NCI-H446 treated with DMSO at 0.1 percent for 48 hours (cell line): ENCODE measurements at places on chromosomes 7 and 10.

GRCh38 chr10:9515922-9516321, 1461.4 kb downstream of the GATA3 start:
- no peak for DNase-seq

- DNase-seq = no peak
These were observed 77.9 kb downstream of the ZMIZ1 start for GRCh38 chr10:79146611-79147130.

GRCh38 chr7:122380992-122381391, 76.4 kb upstream of the FEZF1 start:
- no peak for DNase-seq

DNA sequence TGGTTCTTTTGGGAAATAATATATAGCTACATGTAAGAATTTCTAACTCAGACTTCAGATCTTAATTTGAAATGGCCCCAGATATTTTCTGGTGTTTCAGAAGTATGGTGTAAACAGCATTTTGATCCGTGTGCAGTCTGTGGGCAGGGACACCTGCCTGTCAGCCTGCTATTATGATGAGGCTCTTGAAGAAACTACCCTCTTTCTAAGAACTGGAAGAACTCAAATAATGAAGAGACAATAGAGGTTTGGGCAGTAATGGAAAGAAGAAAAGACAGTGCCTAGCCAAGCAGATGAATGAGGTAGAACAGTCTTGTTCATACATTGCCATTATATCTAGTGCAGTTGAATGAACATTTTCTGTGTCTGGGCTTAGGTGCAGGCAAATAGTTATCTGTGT, 256.6 kb downstream of the ARHGAP21 start:
- DNase-seq = no peak

DNA sequence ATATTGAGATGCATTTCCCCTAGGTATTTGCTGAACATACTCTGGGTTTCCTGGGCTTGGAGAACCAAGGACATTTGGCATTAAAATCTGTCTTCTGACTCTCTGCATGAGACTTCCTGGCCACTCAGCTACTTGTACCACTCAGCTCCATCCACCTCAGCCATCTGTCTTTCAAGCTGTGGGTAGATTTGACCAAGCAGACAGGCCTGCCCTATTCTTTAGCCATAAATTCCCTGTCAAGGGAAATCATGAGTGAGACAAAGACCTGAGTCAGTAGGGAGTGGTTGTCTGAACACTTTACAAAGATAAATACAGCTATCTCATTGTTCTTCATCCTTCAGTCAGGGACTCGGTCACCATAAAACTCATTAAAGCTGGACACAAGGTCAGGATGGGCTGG, 399.1 kb downstream of the GPAM start:
- peak; percentile 69 for DNase-seq

- DNase-seq = no peak
These were observed 81.7 kb downstream of the KMT2C start for GRCh38 chr7:152354061-152354460.

DNA sequence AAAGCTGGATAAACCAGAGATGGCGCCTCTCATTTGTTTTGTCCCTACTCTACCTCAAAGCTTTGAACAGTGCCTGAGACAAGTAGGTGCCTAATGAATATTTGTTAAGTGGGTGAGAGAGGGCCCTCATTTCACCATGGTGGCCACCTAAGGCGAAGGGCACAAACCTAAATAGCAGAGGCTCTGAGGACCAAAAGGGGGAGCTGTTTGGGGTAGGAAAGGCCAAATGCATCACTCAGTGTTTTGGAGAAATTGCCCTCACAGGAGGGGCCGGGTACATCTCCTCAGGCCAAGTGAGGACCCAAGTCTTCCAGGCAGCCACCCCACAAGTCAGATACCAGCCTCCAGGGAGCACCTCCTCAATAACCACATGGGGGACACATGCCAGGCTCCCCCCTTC, 14.0 kb downstream of the IMPDH1 start:
- no peak for DNase-seq
